Activated CD4-positive, alpha-beta T cell treated with anti-CD3 and anti-CD28 coated beads, Interleukin-2, amount 50 U/mL, for 48 hours (primary cell): ENCODE measurements at places on chromosomes 16 and 17.

GRCh38 chr16:24508614-24509013 lies 30.8 kb upstream of the RBBP6 start:
- no peak for DNase-seq

GRCh38 chr17:64161380-64162176 lies 31.6 kb upstream of the ERN1 start:
- DNase-seq = no peak

GRCh38 chr17:43855061-43855460 lies 8.1 kb downstream of the CD300LG start:
- DNase-seq = no peak

GRCh38 chr16:50139580-50139979 lies 13.5 kb upstream of the TENT4B start:
- no peak for DNase-seq

DNA sequence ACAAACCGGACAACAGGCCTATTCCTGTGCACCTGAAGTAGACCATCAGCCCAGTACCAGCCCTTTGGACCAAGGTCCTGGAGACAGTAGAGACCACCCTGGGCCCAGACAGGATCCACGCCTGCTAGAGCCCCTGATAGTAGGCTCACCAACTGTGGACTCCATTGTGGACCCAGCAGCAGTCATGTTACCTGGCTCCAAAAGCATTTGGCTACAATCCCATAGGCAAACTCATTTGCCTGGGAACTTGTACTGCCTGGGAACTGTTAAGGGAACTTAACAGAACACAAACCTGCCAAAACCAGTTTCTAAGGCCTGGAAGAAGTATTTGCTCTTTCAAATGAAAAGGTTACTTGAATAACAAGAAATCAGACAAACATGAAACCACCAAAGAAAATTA lies 10.0 kb upstream of the ACSM1 start:
- no peak for DNase-seq

DNA sequence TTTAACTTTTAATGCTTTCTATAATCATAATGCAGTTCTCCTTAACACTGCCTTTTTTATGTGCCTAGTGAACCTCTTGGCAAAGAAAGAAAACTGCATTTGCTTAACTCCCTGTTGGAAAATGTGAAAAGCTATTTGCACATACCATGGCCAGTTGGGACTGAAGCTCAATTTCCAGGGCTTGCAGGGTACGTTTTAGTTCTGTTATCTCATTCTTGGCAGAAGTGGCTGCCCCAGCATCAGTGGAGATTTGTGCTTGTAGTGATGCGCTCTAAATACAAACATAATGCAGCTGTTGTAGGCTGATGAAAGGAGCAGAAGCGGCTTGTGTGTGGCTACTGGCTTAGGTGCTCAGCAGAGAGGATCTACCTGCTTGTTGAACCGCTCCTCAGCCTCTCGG lies 3.7 kb downstream of the KRT24 start:
- no peak for DNase-seq

GRCh38 chr17:67679721-67680120 lies 38.0 kb upstream of the NOL11 start:
- no peak for DNase-seq

GRCh38 chr16:85239239-85239638 lies 127.0 kb upstream of the CIBAR2 start:
- no peak for DNase-seq

DNA sequence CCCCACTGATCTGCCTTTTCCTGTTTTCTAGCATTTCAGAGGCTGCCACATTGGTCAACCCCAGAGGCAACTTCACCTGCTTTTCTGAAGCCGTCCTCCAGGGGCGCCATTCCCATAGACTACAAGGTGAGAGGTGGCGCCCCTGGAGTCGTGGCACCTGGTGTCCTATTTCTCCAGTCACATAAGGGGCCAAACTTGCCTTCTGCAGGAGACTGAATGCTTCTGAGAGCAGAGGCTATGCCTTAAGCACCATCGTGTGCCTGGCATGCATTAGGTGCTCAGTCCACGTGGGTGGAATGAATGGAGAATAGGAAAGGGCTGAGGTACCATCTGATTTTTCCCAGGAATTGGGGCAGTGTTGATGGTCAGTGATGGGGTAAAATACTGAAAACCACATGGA lies 164.8 kb downstream of the HAPSTR1 start:
- peak; percentile 53 for DNase-seq

GRCh38 chr16:58107709-58108108 lies 21.5 kb downstream of the CFAP20 start:
- DNase-seq = no peak

- no peak for DNase-seq
These were observed 75.8 kb upstream of the KCNJ16 start for GRCh38 chr17:69999253-69999652.

GRCh38 chr17:63140255-63140654 lies 174.2 kb downstream of the TANC2 start:
- DNase-seq = no peak
